ENCODE measurements at places on chromosomes 16 and 17.

GRCh38 chr16:10981697-10982216 lies 37.4 kb downstream of the CLEC16A start:
- peak; percentile 42 for DNase-seq

DNA sequence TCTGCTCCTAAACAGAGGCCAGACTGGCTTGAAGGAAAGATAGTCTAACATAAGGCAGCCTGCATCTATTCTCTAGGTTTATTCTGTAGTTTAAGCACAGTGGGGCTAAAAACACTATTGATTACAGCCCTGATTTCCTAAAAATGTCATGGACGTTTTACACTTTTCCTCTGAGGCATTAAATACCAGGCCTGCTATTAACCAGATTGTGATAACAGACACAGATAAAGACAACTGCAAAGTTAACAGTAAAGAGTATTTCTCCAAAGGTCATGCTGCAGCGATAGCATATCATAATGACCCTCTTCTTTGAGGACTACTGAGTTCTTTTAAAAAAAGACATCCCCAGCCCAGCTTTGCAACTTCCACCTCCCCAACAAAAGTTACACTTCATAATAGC lies 59.6 kb upstream of the MON1B start:
- DNase-seq = no peak

- no peak for DNase-seq
These were observed 210.3 kb downstream of the CNTNAP4 start for GRCh38 chr16:76487411-76488064.

DNA sequence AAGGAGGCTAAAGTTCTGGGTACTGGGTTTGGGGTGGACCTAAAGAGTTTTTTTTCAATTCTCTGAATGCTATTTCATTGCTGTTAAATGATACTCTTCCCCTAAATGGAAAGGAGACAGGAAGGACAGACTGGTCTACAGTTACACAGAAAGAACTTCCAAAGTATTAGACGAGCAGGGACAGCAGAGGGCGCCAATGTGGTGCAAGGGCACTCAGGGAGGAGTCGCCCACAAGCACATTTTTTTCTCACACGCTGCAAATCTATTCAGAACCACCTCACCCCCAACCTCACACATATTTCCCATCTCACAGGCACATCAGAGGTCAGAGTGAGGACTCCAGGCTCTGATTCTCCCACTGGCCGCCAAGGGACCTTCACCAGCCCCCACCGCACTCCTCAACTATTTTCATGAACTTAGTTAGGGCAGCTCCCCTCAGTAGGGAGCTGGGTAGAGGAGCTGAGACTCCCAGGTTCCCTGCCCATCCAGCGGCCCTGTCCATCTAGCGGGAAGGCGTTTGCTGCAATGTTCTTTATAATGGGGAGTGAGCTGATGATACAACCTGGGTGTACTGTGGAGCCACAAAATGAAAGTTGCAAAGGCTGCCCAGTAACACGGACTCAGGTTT lies 6.8 kb upstream of the CA4 start:
- peak; percentile 82 for DNase-seq

- DNase-seq = no peak
These were observed 473.4 kb downstream of the SOX9 start for GRCh38 chr17:72594248-72594647.

DNA sequence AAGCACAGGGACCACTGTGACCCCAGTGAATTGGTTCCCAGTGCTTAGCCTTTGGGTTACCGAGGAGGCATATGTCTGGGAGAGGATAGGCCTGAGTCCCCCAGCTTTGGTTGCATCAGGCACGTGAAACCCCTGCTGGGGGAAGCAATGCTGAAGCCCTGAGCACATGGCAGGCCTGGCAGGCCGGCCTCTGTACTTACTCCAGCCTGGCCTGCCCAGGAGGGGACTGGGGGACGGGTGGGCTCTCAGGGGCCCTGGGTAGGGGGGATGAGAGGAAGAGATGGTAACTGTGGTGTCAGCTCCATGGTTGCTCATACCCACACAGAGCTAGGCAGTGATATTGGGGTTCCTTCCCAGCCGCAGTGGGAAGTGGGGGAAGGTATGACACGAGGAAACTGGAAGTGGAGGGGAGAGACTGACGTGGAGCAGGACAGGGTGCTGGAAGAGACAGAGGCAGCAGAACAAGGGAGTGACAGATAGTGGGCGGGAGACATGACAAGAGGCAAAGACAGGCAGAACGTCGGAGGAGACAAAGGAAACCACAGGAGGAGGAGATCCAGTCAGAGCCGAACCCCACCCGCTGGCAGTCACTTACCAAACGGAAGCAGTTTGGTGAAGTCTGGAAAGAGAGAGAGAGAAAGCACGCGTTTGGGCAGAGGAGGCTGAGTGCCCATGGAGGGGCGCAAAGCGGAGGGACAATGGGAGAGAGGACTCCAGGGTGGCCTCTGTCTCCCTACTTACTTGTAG lies 9.1 kb downstream of the TMEM208 start:
- no peak for DNase-seq

- DNase-seq = no peak
These were observed 71.2 kb downstream of the RNF213 start for GRCh38 chr17:80331820-80332219.

- no peak for DNase-seq
These were observed 10.3 kb downstream of the RDM1 start for GRCh38 chr17:35920229-35920628.

DNA sequence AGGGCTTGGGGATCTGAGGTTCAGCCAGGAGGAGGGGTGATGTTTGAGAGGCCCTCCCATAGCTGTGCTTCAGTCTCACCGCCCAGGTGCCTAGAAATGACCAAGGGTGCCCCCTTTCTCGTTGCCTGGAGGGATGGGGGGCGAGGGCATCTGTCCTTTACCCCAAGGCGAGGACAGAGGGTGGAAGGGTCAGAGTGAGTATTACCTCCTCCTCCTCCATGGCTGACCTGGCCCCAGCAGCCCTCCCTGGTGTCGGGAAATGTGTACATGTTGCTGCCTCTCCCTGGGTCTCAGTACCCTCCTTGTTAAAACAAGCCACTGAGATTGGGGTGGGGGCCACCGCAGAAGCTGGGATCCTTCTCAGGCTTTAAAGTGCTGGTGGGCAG lies 2.4 kb downstream of the NECAB2 start:
- DNase-seq = no peak

DNA sequence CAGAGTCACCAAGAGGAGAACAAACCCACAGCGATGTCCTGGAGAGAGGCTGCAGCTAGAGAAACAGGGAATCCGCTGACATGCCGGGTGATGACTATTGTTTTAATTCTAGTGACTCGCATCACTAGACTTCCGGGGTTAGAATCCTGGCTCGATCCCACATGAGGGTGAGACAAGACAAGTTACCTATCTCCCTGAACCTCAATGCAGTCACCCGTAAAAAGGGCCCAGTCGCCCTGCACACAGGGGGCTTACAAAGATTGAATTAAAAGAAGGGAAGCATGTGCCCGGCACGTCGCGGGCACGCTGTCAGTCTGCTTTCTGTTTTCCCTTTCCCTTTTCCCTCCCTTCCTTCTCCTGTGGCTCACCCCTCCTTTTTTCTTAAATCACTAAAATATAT lies 212.9 kb upstream of the FOXF1 start:
- DNase-seq = no peak

- no peak for DNase-seq
These were observed at the start of gene CDH11 for GRCh38 chr16:65121870-65122723. TSS of gene CDH11 (minus strand) at chr16:65122063. CDS start at chr16:65004869, 117,194 bp downstream.

GRCh38 chr16:28003021-28003865 lies 60.3 kb downstream of the GSG1L start:
- DNase-seq = no peak

GRCh38 chr17:77470800-77471733 lies 330.3 kb downstream of the SEC14L1 start:
- peak; percentile 28 for DNase-seq

- peak; percentile 18 for DNase-seq
These were observed 15.8 kb upstream of the EXOSC6 start for GRCh38 chr16:70267516-70267915.

GRCh38 chr17:30235386-30236296 lies at the start of gene SLC6A4:
TSS of gene SLC6A4 (minus strand) at chr17:30235697. CDS start at chr17:30221958, 13,739 bp downstream.
- DNase-seq = no peak

DNA sequence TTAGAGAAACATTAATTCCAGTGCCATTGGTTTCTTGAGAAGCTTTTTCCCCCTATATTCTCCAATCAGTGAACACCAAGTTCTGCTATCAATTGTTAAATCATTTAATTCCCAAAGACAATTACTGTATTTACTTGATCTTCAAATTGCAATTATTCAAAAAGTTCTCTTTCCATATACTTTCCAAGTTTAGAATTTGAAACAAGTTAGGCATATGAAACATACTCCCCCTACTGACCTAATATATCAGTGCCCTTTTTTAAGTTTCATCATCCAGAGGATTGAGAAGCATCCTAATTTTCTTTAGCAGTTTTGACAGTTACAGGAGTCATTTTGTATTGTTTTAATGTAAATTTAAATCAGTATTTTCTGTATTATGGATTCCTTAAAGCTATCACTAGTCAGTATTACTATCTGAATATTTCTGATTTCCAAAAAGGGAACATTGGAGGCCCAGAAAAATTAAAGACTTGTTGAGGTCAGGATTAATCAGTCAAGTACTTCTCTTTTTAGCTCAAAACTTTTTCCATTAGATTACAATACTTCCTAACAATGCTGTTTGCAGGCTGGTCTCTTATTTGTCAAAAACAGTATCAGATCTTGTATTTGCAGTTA lies 16.3 kb downstream of the MEIOC start:
- DNase-seq = peak; percentile 18

DNA sequence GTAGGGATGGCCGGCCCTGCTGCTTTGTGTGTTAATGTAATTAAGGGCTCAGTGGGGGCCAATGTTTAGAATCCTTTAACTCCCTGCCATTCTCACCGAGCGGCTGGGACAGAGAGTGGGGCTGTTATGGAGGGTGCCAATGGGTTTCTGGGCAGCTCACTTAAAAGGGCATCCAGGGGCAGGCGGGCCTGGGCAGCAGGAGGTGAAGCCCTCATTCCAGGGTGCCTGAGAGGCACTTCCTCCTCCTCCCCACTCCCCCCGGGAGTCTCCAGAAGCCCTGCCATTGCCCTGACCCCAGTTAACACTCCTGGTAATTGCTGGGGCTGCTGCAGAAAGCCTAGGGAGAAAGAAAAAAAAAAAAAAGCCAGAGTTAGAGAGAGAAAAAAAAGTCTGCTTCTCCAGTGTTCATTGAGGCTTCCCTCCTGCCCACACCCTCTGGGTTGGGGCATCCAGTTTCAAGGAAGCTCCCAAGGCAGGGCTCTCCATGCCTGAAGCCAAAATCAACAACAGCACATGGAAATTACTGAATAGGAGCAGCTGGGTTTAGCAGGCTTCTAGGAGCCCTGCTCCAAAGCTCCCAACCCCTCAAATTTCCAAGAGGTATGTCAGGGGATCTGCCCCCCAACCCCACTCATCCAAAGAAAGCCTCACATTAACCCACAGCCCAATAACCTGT lies 28.0 kb downstream of the CUEDC1 start:
- no peak for DNase-seq

- no peak for DNase-seq
These were observed 5.2 kb downstream of the RUSF1 start for GRCh38 chr16:31502981-31503380.

DNA sequence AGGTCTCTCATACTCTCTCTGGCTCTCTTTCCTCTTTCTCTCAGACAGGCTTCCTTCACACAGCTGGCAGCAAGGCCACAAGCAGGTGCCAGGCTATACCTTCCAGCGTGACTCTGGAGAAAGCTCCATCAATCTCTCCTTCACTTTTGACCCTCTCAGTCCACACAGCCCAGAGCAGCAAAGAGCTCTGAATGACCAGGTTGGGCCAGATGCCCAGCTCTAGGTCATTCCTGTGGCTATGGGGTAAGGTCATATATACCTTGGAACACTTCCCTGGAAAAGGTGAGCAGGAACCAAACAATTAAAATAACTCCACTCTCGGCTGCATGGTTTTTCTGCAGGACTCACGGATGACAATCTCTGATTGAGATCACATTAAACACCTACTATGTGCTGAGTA lies 8.8 kb downstream of the ADAP2 start:
- DNase-seq = no peak

- DNase-seq = no peak
These were observed 25.4 kb downstream of the RTN4RL1 start for GRCh38 chr17:1999557-2000251.

DNA sequence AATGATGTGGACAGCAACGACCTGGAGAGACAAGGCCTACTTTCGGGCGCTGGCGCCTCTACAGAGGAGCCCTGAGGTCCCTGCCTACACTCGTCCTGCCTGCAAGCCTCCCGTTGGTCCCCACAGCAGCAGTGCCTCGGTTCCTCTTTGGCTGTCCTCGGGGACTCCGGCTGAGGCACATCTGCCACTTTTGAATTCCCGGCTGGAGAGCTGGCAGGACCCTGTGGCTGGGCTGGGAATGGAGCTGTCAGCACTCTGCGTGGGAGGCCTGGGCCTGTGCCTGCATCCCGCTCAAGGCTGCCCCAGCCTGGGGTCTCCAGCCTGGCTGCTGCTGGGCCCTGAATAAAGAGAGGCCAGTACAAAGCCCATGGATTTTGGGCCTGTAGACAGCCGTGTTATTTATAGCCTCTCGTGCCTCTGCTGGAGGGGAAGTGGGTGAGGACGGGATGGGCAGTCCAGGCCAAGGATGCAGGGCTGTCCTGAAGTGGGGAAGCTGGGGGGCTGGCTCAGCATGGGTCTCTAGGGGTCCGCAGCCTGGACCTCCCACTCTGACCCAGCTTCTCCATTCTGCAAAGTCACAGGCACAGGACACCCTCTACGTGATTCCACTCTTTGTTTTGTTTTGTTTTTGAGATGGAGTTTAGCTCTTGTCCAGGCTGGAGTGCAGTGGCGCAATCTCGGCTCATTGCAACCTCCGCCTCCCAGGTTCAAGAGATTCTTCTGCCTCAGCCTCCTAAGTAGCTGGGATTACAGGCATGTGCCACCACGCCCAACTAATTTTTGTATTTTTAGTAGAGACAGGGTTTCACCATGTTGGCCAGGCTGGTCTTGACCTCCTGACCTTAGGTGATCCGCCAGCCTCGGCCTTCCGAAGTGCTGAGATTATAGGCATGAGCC lies 10.6 kb upstream of the SPNS2 start:
- DNase-seq = no peak

GRCh38 chr17:539766-540165 lies 174.9 kb downstream of the VPS53 start:
- DNase-seq = no peak

Measured in HCT116 (cell line).